ENCODE measurements at places on chromosomes 5 and 9.

DNA sequence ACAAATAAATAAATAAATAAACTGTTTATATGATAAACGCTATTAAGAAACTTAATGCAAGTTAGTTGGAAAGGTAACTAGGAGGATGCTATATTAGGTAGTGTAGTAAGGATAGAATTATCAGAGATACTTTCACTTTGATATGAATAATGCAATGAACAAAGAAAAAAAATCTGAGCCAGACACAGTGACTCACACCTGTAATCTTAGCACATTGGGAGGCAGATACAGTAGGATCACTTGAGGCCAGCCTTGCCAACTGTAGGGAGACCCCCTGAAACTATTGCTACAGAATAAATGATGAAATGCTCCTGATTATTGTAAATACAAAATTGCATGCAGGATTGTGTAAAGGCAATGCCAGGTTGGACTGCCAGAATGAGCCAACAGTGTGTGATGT, 109.2 kb downstream of the ANXA2R start:
- DNase-seq: no peak

- DNase-seq: no peak
These were observed 201.2 kb downstream of the GAPVD1 start for GRCh38 chr9:125462861-125463291.

- no peak for DNase-seq
These were observed 97.6 kb downstream of the ARSB start for GRCh38 chr5:78887384-78888118.

GRCh38 chr9:111645806-111646205, 14.7 kb downstream of the DNAJC25 start:
- no peak for DNase-seq

- DNase-seq: no peak
These were observed 61.4 kb upstream of the ALDH1B1 start for GRCh38 chr9:38331141-38331540.

DNA sequence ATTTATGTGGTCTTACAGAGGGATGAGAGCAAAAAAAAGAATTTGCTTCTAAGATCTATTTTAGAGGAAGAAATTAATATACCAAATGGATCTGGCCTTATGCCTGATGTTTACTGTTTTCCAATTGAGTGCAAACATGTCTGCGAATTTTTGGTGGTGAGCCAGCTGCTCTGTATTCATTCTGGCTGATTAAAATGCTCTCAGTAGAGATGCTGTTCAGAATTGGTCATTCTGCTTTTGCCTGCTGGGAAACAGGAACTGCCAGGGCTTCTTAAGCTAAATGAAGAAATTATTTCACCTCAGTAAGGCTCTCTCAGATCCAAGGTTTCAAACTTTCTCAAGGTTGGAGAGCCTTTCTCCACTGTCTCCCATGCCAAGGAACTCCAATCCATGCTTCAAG, 132.0 kb upstream of the SV2C start:
- no peak for DNase-seq

- no peak for DNase-seq
These were observed 81.2 kb upstream of the MAP3K1 start for GRCh38 chr5:56734091-56734694.

DNA sequence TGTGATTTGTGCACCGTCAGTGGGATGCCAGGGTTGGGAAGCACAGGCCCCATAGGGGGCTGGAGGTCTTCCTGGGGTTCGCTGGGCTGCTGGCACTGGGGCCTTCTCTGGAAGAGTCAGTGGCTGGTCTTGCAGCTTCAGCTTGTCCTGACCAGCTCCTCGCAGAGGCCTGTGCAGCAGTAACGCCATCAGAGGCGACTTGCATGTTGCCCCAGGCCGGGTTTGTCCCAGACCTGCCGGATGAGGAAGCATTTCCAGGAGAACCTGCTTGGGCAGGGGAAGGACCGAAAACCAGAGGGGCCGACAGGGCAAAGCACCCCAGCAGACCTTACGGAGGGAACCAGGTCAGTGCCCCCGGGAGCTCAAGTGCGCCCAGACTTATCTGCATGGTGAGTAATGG, 54.7 kb upstream of the IRX2 start:
- no peak for DNase-seq

- DNase-seq: peak; percentile 33
These were observed 29.8 kb downstream of the UGCG start for GRCh38 chr9:111926421-111926875.

GRCh38 chr5:127377651-127378050, 87.1 kb downstream of the MEGF10 start:
- DNase-seq: no peak

- no peak for DNase-seq
These were observed 128.6 kb upstream of the ELL2 start for GRCh38 chr5:96090215-96090614.

DNA sequence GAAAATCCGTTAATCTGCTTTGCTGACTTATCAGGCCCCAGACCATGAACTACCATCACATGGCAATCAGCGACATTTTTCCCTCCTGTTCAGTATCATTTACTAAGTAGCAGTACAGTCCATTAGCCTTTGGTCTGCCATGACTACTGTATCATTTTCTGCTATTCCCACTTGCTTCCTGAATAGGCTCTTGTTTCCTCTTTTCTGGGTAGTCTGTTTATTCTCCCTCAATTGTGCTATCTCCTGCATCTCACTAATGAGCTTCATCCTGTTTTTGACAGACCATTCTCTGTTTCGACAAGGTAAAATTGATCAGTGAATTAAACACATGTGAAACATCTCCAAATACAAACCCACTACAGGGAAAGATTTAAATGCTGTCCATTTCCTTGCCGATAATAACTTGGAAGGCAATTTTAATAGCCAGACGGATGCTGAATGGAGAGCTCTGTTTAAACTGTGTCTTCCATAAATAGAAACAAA, 263.5 kb upstream of the ANKRD55 start:
- no peak for DNase-seq

GRCh38 chr9:88313364-88314220, 74.7 kb upstream of the SPIN1 start:
- DNase-seq: peak; percentile 32

- DNase-seq: no peak
These were observed 66.1 kb downstream of the FBXL17 start for GRCh38 chr5:108315829-108316228.

GRCh38 chr9:110252509-110253139, 3.7 kb downstream of the TXN start:
- no peak for DNase-seq

Measured in activated T-cell treated with anti-CD3 and anti-CD28 coated beads for 24 hours (primary cell).